ENCODE measurements at places on chromosomes 16 and 17.

DNA sequence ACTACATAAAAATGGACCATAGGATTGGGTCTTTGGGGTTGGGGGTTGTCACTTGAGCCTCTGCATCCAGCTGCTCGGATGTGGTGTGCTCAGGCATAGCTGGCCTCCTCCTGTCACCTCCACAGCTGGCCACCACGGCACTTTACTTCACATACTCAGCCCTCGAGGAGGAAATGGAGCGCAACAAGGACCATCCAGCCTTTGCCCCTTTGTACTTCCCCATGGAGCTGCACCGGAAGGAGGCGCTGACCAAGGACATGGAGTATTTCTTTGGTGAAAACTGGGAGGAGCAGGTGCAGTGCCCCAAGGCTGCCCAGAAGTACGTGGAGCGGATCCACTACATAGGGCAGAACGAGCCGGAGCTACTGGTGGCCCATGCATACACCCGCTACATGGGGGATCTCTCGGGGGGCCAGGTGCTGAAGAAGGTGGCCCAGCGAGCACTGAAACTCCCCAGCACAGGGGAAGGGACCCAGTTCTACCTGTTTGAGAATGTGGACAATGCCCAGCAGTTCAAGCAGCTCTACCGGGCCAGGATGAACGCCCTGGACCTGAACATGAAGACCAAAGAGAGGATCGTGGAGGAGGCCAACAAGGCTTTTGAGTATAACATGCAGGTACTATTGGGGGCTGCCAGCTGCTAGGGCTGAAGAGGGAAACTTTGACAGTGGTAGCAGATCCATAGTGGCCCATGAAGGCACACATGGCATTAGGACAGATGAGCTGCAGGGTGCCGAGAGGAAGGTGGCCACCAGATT is 30.8 kb downstream of the CDIP1 start:
- DNase-seq: no peak

DNA sequence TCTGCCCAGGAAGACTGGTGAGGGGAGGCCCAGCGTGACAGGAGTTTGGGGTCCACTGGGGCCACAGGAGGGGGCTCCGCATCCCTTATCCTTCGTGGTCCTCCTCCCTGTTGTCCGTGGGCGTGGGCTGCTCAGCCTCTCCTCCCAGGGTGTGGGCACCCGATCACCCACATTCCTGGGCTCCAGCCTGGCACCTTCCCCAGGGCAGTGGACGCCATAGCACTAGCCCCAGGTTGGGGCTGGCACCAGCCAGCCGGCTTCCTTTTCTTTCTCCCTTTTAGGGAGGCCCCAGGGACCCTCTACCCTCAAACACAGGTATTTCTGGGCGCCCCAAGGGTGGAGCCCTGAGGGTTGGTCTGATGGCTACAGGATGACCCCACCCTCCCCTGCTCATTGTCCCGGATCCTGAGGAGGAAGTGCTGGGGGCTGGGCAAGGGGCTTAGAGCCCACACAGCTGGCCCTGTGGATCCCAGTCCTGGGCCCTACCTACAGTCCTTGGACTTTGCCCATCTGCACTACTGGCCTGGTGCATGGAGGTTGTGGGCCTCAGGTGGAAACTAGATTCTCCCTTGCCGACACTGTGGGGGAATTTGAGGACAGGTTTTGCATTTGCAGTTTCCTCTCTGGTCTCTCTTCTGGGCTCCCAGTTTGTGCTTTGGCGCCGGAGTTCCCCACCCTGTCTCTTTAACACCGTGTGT is 1.1 kb downstream of the KIF1C start:
- DNase-seq: no peak

GRCh38 chr17:82892899-82893565 is 53.2 kb upstream of the ZNF750 start:
- DNase-seq: no peak

GRCh38 chr16:15489016-15489415 is 54.6 kb downstream of the BMERB1 start:
- no peak for DNase-seq

- DNase-seq: peak; percentile 62
These were observed at the start of gene C17orf113 for GRCh38 chr17:42050393-42051012. Gene C17orf113 (minus strand): TSS chr17:42050601. CDS start chr17:42043376, 7,225 bp downstream.

DNA sequence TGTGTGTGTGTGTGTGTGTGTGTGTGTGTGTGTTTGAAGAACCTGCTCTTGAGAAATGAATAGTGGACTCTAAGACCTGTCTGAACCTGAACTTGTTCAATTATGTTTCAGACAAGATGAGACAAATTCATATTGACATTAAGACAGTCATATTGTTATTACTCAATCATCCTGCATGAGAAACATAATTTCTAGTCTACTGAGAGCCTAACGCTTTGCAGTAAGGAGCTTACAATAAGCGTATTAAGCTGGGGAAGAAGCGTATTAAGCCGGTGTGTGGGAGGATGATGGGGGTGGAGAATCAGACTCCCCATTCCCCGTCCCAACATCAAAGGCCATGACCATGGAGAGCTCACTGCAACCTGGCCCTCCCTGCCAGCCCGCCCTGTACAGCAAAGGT is 22.4 kb upstream of the MNT start:
- DNase-seq: peak; percentile 79

DNA sequence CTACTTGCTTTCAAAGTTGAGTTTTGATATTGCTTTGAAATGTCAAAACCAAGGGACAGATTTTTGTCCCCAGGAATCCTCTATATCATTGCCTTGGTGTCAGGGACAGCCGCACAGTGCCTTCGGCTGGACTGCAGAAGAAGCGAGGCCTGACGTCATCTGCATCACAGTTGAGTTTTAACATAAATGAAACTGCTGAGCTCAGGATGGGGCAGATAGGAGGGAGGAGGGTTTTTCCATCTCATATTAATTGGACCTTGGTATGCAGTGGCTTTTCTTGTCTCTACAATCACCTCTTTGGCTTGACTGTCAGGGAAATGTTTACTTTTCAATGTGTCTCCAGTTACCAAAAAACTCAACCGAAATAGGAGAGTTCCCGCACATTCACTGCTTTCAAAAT is 111.3 kb downstream of the AATF start:
- DNase-seq: no peak

DNA sequence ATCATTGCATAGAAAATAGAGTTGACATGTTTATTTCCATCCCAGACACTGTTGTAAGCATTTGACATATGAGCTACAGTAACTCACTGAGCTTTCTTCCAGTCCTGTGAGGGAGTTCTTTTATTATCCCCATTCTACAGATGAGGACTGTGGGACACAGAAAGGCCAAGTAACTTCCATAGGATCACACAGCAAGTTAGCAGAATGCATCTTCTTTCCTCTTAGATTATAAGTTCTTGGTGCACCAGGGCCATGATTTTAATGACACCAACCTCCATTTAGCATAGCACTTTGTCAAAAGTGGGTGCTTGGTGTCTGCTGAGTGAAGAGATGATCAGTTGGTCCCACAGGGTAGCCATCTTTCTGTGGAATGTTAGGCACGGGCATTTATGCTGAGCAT is 12.7 kb downstream of the JPT2 start:
- DNase-seq: no peak

- DNase-seq: no peak
These were observed 98.8 kb upstream of the MED13 start for GRCh38 chr17:62163847-62164246.

- peak; percentile 50 for DNase-seq
These were observed 1.0 kb downstream of the SDK2 start for GRCh38 chr17:73643001-73643851.

GRCh38 chr17:33225994-33226393 is 67.1 kb downstream of the ASIC2 start:
- no peak for DNase-seq

GRCh38 chr16:77596261-77596660 is 126.1 kb upstream of the NUDT7 start:
- DNase-seq: no peak

GRCh38 chr16:83023011-83023410 is 396.2 kb downstream of the CDH13 start:
- DNase-seq: no peak

GRCh38 chr16:1643521-1643920 is 31.4 kb downstream of the CRAMP1 start:
- no peak for DNase-seq

DNA sequence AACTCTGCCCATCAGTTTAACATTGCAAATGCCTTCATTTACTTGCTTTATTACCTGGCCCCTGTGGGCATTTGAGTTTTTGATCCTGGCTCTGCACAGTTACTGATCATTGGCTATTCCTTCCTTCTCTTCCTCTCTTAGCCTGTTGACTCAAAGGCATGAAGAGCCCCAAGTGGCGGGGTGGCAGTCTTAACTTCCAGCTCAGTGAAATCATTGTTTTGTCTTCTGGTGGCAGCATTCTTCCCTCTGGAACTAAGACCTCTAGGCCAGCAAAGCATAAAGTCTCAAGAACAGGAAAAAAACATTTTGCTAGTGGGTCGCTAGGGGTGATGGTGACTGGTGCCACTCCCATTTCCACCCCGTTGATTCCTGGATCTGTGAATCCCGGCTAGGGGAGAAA is 52.3 kb upstream of the MRTFB start:
- DNase-seq: no peak

GRCh38 chr17:72556944-72557826 is 436.4 kb downstream of the SOX9 start:
- DNase-seq: peak; percentile 88

DNA sequence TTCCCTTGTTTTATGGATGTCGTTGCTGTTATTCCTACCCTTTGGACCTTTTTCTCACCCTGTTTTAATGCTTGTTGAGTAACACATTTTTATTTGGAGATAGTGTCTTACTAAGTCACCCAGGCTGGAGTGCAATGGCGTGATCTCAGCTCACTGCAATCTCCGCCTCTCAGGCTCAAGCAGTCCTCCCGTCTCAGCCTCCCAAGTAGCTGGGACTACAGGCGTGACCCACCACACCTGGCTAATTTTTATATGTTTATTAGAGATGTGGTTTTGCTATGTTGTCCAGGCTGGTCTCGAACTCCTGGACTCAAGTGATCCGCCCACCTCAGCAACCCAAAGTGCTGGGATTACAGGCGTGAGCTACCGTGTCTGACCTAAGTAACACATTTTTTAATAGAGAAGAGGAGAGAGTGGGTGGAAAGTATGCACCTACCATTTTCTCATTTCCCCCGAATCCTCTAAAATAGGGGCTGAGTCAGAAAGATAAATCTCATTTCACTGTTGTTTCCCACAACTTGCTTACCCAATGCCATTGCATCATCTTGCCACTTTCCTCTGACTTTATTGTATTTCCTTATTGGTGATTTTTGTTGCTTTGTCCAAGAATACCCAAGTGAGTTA is 7.0 kb downstream of the DHX40 start:
- DNase-seq: no peak

GRCh38 chr16:8708536-8708935 is 34.1 kb downstream of the ABAT start:
- DNase-seq: no peak

DNA sequence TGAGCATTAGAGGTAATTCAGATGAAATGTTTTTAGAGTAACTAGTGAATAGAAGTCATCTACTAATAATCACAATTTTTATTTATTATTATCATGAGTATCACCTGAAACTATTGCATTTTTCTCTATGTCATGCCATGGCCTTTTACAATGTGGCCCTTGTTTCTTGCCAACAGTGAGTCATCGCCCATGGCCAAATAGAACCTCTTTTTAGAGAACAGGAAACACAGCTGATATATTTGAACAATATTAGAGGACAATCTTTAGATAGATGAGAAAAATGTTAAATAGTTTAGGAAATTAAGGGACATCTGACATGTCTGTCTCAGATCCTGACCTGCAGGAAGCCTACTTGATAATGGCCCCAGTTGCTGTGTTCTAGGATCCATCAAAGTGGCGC is 1584.4 kb upstream of the GOT2 start:
- no peak for DNase-seq

GRCh38 chr16:89410794-89411309 is 79.5 kb downstream of the ANKRD11 start:
- peak; percentile 78 for DNase-seq

GRCh38 chr17:68843522-68843921 is 111.7 kb downstream of the ABCA8 start:
- DNase-seq: no peak

DNA sequence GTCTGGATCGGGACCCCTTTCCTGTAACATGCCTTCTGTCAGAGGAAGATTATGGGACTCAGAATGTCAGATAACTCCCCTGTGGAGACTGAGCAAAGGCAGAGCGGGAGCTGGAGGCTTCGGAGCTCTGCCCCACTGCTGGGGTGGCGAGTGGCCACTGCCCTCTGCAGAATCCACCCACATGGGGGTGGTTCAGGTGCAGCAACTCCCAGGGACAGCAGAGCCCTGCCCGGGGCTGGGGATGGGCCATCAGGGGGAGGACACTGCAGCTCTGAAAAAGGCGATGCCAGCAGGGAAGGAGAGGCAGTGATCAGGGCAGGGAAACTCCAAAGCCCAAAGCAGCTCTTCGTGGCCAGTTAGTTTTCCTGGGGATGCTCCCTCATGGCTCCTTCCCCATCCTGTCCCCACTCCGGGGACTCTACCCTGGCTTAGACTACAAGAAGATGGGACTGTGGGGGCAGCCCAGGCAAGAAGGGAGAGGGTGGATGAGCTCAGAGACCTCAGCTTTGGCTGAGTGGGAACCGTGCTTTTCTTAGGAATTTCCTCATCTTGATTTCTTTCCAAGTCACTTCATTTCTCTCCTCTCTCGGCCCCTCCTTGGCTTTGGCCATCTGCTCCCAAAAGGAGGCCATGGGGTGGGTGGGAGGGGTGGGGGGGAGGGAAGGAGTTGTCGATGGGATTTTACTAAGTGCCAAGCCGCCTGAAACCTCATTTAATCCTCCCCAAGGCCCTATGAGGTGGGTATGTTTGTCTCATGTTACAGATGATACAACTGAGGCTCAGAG is 4.0 kb downstream of the CA4 start:
- DNase-seq: no peak

DNA sequence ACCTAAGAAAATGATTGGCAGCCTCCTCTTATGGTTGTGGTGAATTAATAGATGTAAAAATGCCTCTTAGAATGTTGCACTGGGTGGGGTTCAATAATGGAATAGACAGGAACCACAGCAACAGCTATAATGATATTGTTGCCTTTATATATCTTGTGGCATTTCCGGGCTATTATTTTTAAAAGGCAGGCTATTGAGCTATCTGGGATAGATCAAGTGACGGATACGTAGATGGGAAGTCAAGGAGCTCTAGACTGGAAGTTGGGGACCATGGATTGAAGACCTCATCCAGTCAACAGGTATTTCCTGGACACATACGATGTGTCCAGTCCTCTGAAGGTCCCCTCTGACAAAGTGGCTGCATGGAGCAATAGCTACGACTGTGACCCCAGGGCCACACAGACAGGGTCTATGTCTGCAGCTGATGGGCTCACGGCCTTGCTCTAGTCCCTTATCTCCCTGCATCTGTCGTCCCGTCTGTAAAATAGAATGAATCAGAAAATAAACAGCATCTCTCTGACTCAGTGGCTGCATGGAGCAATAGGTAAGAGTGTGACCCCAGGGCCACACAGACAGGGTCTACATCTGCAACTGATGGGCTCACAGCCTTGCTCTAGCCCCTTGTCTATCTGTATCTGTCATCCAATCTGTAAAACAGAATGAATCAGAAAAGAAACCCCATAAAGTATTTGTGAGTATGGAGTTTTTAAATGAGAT is 117.7 kb upstream of the FOXF1 start:
- no peak for DNase-seq

DNA sequence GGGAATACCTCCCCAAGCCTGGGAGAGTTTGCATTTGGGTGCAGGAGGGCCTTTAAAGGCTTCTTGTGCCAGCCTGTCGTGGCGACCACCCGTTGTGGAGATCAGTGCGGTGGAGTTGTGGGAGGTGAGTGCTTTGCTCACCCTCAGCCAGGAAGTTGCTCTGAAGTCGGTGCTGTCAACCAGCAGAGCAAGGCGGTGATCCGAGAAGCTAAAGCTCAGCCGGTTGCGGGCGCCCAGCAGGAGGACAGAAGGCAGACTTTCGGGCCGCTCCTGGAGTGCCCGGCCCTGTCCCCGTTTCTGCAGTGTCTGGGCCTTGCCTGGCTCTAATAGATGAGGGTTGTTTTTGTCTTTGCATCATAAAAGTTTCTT is 1.4 kb downstream of the UBE2I start:
- no peak for DNase-seq

Measured in testis (tissue), 5 donors.